ENCODE measurements at places on chromosomes 11 and 22.

GRCh38 chr11:17978553-17979287, 34.1 kb downstream of the SERGEF start:
- peak; percentile 36 for DNase-seq

DNA sequence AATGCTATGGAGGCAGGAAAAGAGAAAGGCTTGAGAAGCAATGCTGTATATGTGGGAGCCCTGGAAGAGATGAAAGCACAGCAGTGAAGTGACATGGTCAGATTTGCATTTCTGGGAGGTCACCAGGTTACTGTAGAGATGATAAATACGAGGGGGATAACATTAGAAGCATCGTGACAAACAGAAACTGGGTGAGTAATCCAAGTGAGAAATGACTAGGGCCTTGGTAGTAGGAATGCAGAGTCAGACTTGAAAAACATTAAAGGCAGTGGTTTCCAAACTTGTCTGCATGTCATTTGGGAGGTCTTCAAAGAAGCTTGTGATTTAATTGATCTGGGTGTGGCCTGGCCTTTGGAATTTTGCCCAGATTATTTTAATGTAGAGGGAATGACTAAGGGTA, 43.9 kb downstream of the CCDC34 start:
- DNase-seq, result peak; percentile 49

GRCh38 chr11:106426696-106427095, 349.2 kb downstream of the AASDHPPT start:
- DNase-seq, result no peak

- no peak for DNase-seq
Measured at GRCh38 chr11:2287091-2287490, 14.6 kb downstream of the C11orf21 start.

- no peak for DNase-seq
Measured at GRCh38 chr11:103736315-103737036, 300.0 kb upstream of the DDI1 start.

DNA sequence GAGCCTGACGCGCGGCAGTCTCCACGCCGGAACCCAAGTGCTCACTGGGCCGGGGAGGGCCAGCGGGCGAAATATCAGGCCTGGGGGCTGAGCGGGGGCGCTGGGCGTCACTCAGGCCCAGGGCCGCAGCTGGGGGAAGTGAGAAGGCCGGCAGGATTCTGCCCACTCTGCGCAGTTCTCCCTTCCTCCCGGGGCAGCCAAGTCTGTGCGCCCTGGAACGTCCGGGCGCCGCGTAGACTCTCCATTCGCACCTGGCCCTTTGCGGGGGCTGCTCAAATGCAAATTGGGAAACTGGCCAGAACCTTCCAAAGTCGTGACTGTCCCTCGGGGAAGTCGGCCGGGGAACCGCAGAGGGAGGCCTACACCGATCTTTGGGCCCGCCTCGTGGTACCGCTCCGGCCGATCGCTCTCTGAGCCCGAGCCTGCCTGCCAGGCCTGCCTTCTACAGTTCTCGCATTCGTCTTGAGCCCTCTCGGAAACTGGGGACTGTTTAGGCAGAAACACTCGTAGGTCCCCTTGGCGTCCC, 2.2 kb upstream of the SLC6A5 start:
- no peak for DNase-seq

DNA sequence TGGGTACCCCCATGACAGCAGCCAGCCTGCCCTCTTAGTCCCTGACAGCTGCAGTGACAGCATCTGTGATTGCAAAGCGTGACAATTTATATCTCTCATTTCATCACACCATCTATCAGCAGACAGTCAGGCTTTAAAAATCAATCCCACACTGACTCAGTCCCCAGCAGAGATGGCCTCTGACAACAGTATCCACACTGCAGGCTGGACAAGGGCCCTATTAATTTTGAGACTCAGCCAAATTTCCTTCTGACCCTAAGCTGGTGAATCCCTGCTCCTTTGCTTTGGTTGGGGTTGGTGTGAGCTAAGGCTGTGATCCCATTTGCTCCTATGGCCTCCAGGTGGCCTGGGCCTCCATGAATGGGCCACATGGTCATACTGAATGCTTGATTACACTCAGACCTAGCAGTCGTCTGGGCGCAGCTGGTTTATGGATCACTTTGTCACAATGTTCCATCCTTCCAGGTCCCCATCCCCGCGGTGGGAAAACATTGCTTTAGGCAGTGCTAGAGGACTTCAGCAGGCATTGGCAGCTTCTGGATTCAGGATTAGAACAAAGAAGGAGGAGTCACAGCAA, 68.2 kb upstream of the B3GAT1 start:
- DNase-seq, result no peak

DNA sequence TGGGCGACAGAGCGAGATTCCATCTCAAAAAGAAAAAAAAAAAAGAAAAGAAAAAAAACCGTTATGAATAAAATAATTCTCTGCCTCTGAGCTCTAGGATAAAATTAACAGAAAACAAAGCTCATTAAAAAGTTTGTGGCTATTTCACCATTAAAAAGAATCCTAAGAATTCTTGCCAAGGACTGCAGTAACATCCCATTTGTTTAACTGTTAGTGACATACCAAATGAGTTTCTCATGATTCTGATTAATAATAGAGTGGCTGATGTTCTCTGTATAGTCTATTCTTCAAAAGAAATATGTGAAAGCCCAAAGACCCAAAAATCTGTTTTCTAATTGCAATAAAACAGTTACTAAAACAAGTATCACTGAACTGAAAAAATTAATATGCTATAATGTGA, 19.7 kb downstream of the CLNS1A start:
- no peak for DNase-seq

GRCh38 chr11:46162700-46163099, 41.4 kb upstream of the PHF21A start:
- no peak for DNase-seq

GRCh38 chr11:124987096-124987495, 33.1 kb downstream of the CCDC15 start:
- no peak for DNase-seq

- no peak for DNase-seq
Measured at GRCh38 chr11:30284836-30285235, 38.1 kb upstream of the ARL14EP start.
